ENCODE measurements at places on chromosomes 2 and 18.

- DNase-seq = no peak
Measured at GRCh38 chr2:20231598-20232026, 6.7 kb upstream of the SDC1 start.

DNA sequence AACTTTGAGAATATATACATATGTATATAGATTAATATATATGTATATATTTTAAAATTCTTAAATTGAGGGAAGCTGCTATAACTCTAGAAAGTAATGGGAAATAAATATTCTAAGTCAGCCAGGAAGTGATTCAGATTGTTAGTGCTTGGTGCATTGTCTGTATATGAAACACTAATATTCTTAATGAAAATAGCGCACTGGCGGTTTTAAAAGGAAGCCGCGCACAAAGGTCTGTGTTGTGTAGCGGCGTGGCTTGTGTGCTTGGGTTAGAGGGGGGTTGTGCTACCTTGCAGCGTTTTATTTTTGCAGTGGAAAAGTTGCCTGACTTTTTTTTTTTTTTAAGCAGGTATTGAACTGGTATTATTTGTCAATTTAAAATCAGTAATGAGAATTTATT, 11.3 kb downstream of the TSHZ1 start:
- no peak for DNase-seq

DNA sequence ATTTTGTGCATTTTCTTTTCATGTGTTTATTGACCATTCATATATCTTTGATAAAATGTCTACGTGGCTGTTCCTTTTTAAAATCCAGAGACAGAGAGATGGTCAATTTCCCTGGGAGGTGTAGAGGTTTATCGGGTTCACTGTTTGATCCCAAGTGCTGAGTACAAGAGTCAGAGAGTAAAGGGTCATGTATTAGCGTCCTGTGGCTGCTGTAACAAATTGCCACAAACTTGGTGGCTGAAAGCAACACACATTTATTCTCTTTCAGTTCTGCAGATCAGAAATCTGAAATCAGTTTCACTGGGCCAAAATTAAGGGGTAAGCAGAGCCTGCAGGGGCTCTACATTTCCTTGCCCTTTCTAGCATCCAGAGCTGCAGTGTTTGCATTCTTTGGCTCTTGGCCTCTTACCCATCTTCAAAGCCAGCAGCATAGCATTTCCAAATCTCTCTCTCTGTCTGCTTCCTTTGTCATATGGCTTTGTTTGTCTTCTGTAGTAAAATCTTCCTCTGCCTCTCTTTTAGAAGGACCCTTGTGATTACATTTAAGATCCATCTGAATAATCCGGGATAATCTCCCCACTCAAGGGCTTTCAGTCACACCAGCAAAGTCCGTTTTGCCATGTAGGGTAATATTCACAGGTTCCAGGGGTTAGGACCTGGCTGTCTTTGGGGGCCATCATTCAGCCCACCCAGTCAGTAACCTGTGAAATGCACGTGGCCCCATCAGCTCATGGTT, 49.9 kb downstream of the TMEM17 start:
- no peak for DNase-seq

GRCh38 chr2:216414772-216415319, 2.6 kb downstream of the SMARCAL1 start:
- DNase-seq = no peak

All from suppressor macrophage treated with lipopolysaccharide for 4 hours (primary cell).